ENCODE measurements at places on chromosomes 5 and 9.
A peak's percentile ranks its signal among the peaks of the same experiment; 100 is the strongest.

DNA sequence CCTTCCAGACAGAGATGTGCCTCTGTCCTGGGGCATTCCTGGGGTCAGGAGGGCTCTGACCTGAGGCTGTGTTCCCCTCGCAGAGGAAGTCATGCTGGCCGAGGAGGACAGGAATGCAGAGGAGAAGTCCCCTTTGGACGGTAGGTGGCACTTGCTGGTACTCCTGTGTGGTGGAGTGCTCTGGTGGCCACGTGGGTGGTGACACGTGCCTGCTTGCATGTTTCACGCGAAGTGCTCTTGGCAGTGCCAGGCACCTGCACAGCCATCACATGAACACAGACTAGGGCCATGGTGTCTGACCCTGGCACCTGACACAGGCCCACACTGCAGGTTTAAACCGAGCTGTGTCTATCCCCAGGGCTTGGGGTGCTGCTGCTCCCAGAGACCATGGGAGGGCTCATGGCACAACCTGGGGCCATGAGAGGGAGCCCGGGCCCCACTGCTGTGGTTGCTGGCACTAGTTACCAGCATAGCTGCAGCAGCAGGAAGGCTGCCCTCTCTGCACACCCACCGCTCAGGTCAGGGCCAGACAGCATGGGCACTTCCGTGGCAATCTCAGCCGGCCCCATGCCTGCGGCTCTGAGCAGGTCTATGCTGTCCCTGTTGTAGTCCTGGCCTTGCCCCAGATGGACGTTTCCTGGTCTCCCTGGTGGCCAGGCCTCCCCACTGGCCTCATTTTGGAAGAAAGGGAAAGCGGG, 79.3 kb downstream of the CACNA1B start:
- no peak for DNase-seq

DNA sequence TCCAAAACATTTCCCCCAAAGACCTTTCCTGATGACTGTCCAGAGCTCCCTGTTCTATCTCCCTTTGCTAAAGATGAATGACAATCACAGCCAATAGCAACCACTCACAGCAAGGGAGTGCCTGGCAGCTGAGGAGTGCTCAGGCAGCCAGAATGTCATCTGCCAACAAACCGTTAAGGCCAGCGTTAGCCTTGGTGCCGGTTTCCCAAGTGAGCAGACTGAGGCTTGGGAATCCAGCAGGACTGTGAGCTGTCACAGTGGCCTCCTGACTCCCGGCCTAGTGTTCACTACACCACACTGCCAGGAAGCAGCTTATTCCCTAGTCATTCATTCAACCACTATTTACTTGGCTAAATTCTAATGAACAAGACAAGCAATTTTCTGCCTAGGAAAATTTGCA, 24.7 kb downstream of the STK10 start:
- no peak for DNase-seq

DNA sequence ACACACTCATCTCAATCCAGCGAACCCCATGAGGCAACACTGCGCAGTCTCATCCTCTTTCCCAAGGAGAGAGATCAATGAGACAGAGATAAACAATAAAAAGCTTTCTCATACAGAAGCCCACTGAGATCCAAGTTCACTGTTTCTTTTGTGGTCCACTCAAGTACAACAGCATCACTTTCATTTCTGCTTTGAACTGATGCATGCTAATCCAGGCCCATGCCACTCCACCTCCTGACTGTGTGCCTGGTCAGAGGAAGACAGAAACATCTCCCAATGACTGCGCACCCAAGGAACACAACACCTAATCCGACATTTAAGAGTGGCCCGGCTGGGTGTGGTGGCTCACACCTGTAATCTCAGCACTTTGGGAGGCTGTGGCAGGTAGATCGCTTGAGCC, 104.0 kb downstream of the SERINC5 start:
- DNase-seq: no peak

DNA sequence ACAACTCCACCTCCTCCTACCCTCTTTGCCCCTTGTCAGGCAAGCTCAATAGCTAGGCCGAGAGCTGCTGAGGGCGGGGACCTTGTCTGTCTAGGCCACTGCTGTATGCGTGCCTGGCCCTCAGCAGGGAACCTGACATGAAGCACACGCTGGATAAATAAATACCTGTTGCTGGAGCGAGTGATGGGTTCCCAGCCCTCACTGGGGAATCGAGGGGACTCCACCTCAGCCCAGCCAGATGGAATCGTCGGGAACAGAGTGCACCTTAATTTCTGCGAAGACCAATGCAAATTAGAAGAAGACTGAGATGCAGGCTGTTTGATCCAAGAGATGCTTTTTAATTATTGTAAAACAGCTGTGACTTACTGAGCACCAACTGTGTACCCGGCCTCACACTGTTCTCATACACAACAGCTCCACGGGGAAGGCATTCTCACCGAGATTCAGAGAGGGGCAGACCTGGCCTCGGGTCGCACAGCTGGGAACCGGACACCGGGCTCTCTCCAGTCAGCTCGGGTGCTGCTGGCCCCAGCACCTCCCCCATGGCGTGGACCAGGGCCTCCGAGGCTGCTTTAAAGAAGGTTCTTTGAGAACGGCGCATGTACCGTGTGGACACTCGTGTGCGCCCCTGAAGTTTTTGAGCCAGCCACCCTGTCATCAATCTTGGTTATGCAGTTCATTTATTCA, 109.7 kb upstream of the IER5L start:
- DNase-seq: no peak

GRCh38 chr5:133227897-133228296, 176.1 kb downstream of the HSPA4 start:
- DNase-seq: no peak

- no peak for DNase-seq
Measured at GRCh38 chr5:171832775-171833174, 47.2 kb downstream of the SMIM23 start.

DNA sequence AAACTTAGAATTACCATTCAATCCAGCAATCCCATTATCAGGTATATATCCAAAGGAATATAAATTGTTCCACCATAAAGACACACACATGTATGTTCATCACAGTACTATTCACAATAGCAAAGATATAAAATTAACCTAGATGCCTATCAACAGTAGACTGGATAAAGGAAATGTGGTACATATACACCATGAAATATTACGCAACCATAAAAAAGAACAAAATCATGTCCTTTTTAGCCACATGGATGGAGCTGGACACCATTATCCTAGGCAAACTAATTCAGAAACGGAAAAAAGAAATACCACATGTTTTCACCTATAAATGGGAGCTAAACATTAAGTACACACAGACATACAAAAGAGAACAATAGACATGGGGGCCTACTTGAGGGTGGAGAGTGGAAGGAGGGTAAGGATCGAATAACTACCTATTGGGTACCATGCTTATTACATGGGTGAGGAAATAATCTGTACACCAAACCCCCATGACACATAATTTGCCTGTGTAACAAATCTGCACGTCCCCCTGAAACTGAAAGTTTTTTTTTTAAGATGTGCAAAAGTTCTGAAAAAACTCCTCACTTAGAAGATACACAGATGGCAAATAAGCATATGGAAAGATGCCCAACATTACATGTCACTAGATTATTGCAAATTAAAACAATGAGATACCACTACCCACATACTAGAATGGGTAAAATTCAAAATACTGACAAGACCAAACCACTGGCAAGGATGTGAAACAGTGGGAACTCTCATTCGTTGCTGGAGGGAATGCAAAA, 313.0 kb upstream of the CD180 start:
- no peak for DNase-seq

- no peak for DNase-seq
Measured at GRCh38 chr5:58828258-58828657, 245.4 kb downstream of the RAB3C start.

DNA sequence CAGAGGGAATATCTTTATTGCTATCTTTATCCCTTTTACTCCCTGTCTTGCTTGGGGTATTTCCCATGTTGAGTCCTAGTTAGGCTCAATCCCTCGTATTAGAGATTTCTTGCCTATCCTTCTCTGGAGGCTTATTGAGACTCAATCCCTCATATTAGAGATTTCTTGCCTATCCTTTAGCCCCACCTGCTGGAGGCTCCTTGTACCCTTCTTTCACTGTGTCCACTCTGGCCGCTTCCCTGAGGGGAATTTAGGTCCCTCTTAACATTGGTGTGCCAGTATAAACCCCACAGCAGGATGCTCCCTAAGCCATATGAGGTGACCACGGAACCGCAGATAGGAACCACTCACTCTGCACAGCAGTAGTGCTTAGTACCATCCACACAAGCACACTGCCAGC, 110.7 kb upstream of the MAMDC2 start:
- DNase-seq: peak; percentile 57

DNA sequence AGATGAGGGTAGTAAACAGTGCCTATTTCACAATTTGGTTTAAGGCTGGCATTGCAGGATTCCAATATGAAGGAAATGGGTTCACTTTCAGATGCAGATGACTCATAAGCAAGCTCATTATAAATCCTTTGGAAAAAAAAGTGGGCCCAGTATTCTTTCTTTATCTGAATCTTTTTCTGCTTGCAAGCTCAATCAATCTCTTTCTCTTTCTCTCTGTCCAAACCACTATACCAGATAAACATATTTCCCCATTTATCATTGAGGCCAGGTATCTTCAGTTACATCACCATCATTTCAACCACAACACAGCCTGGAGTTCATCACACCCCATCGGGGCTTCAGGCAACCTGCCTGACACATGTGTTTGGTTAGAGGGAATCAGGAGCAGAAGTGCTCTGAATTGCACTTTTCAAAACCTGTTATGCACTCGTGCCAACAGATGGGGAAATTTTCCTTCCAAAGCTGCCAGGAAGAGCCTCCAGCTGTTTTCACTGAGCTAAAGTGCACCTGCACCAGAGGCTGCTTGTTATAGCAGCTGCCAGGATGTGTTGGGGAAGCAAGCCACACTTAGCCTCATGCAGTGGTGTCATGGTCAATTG, 30.0 kb upstream of the MAMDC2 start:
- DNase-seq: peak; percentile 8

DNA sequence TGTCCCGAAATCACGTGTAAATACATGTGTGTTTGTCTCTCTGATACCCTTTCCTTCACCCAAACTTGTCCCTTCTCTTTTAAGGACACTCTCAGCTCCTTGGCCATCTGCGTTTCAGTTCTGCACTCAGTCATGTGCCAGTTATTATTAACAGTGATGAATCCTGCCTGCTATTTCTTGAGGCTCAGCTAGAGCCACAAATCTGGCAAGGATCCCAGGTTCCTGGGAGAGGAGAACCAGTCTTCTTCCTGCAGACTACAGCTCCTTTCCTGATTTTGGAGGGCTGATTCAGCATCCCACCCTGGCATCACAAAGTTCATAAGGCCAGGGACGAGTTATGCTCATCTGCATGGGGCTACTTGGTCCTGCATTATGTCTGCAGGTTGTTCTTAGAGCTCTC, 5.6 kb downstream of the MAMDC2 start:
- DNase-seq: no peak

GRCh38 chr9:126386776-126387175, 60.1 kb downstream of the MVB12B start:
- no peak for DNase-seq

- DNase-seq: no peak
Measured at GRCh38 chr9:9817176-9817575, 795.6 kb downstream of the PTPRD start.

GRCh38 chr9:80954521-80954920, 734.8 kb downstream of the TLE1 start:
- DNase-seq: no peak

GRCh38 chr5:5978501-5979376, 399.6 kb downstream of the MED10 start:
- no peak for DNase-seq

DNA sequence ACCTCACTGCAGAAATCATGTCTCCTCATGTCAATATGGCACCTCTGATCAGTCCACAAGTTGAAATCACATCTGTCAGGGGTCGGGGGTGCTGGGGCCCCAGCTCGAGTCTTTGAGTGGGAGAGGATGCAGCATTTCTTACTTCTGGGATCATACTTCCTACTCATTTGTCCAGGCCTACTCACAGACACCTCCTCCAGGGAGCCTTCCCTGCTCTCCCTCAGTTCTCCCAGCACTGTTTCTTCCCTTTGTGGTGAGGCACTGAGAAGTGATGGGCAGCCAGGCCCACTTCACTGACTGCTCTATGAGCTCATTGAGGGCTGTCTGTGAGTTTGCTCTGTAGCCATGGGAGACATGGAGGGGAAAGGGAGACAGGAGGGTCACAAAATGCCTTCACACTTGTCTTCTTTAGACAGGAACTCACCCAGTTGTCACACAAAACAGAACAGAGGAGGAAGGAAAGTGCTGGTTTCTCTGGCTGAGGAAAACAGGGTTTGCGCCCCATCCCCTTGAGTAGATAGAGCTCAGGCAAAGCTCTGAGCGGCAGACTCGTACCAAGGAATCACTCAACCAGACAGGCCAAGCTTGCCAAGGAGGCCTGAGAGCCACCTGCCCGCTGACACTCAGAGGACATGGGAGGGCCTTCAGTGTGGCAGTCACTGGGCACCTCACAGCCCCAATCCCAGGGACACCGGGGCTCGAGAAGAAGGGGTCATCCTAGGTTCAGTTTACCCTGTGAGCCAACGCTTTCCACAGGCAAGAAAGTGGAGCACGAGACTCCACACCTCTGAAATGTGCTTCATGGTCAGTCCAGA, 152.9 kb downstream of the GABBR2 start:
- no peak for DNase-seq

GRCh38 chr9:136268318-136268717, 22.7 kb upstream of the QSOX2 start:
- peak; percentile 58 for DNase-seq

DNA sequence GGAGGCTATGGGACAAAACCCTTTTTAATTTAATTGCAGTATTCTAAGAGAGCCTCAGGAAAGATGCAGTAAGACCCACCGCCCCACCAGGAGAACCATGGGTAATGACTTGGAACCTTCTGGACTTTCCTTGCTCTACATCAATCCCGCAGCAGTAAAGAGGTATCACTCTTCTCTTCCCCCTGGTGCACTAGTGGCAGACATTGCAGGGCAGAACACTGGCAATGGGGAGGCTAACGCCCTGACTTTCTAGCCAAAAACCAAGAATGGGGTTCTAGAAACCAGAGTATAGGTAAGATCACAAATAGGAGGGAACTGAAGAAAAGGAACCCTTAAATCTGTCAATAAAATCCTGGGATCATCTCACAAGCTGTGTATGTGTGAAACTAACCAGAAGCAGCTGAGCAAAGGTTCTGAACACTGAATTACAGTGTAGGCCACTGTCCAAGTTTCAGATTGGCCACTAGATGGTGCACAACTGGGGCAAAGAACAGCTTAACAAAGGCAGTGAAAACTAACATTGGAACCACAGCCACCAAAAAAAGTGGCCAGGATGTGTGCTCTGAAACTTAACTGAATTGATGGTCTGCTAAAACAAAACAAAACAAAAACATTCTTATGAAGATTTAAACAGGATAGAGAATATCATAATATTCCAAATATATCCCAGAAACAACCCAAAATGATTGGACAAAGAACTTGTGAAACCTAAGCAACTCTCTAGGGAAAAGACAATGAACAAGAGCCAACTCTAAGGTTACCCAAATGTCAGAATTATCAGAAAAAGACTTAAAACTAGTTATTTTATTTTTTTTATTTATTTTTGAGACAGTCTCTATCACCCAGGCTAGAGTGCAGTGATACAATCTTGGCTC, 6.6 kb upstream of the FAM151B start:
- peak; percentile 79 for DNase-seq

DNA sequence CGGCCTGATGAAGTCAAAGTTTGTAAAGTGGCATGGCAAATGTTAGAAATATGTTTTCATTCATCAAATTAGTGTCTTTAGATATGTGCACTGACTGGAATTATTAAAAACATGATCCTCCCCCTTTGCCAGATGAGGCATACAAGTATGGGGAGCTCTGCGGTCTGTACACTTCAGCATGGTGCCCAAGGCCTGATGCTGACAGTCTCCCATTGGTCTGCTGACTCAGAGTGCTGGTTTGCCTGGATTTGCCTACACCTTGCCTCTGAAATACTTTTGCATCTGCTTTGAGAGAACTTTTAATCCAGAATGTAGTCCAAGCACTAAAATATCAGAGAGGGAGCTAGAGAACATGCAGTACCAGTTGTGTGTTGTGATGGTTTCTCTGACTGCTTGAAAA, 354.3 kb upstream of the ACTBL2 start:
- DNase-seq: no peak

Measured in GM23338 (cell line).